T1000 (cell line): ENCODE measurements at places on chromosomes 5 and 9.

- DNase-seq = no peak
These were observed 10.7 kb downstream of the OR2V1 start for GRCh38 chr5:181120306-181120705.

GRCh38 chr5:145499483-145499882 lies 335.7 kb downstream of the PRELID2 start:
- DNase-seq = peak; percentile 8

- no peak for DNase-seq
These were observed 101.6 kb upstream of the MAP1B start for GRCh38 chr5:72005671-72006070.

DNA sequence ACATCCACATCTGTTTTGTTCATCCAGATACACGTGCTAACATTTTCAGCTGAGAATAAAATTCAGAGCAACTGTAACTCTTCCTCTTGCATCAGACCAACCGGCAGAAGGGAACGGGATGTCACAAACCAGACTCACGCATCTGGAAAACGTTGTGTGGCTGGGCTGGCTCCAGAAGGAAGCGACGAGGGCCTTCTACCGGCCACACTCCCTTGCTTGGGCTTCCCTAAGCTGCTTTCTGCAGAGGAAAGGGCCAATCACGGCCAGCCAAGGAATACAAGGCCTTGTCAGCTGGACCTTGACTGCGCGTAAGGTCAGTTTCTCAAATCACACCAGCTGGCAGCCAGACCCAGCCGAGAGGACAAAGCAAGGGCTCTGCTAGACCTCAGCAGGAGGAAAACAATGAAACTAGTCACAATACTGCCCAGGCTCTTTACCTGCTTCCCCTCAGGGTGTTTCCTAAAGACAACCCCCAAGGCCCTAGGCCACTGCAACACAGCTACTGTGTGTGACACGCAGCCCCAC lies 106.1 kb downstream of the THBS4 start:
- no peak for DNase-seq

- DNase-seq = no peak
These were observed 110.0 kb downstream of the TLE1 start for GRCh38 chr9:81579381-81579780.

GRCh38 chr5:84273517-84273883 lies 111.2 kb downstream of the EDIL3 start:
- no peak for DNase-seq

DNA sequence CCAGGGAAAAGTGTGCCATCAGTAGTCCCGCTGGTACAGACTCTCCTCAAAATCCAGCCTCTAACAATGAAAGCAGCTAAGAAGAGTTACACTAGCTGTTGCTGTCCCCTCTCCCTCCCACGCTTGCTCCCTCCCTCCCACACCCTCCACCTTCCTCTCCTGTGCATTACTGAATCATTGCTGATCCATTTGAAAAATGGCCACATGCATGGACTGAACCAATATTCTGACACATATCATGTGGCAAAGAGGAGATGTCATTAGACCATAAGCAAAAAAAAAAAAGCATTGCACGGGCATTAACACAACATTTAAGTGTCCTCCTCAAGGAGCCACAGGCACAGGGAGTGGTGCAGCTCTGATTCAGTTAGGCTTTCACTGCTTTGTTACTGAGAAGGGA lies 37.9 kb downstream of the LHFPL2 start:
- no peak for DNase-seq

- no peak for DNase-seq
These were observed 142.4 kb upstream of the C9orf72 start for GRCh38 chr9:27715651-27716050.

- no peak for DNase-seq
These were observed 1.0 kb upstream of the NIM1K start for GRCh38 chr5:43190755-43191603.

- no peak for DNase-seq
These were observed 4.8 kb upstream of the C5orf47 start for GRCh38 chr5:173984218-173984617.

GRCh38 chr9:90783964-90784363 lies 17.7 kb upstream of the SYK start:
- DNase-seq = no peak

- DNase-seq = peak; percentile 7
These were observed 12.6 kb upstream of the UGT3A2 start for GRCh38 chr5:36079200-36079781.

GRCh38 chr5:68170826-68171558 lies 44.6 kb upstream of the PIK3R1 start:
- no peak for DNase-seq

- DNase-seq = no peak
These were observed 13.2 kb downstream of the HNRNPH1 start for GRCh38 chr5:179610109-179610902.

DNA sequence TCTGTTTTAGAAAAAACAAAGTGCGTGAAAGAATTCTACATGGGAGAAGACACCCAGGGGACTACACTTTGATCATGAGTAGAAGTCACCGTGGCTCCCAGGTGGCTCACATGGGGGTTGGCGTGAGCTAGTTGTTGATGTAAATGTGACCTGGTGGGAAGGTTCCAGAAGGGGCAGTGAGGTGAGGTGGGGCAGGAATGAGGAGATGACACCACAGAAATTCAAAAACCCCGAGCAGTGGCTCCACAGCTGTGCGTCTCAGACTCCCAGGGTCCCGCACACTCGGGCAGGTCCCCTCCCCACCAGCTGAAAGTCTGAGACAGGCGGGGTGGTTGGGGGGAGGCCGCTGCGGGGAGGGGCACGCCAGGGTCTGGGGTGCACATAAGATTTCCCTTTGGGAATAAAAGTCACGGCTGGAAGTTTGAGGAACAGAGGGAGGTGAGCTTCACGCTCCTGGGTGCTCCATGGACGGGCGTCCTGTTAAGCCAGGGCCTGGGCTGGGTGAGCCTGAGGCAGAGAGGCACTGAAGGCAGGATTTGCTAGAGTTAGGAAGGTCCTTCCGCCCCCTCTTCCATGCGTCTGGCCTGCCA lies 29.9 kb downstream of the GLT6D1 start:
- no peak for DNase-seq

- DNase-seq = no peak
These were observed 1.5 kb upstream of the GLRA1 start for GRCh38 chr5:151926188-151926587.

GRCh38 chr5:164012371-164012770 lies 507.0 kb downstream of the MAT2B start:
- no peak for DNase-seq

DNA sequence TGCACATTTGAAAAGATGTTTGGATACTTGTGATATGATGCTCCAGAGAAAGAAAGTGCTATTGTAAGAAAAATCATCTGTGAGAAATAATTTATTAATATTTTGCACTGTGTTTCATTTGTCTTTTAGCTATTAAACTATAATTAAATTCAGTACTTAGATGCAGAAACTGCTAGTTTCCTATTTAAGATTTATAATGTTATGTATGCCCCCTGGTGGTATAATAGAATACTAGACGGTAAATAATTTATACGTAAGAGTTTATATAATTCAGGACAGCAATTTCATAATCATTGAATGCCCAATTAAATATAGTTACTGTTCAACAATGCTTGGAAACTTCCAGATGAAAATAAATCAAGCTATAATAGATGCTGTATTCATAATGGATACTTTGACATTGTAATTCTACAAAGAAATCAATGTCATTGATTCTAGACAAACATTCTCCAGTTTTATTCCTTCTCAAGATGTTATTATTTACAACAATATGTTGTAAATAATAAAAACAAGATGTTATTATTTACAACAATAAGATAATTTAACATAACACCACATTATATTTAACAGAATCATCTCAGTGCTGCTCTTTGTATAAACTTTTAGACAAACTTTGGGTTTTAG lies 101.0 kb downstream of the TMEM232 start:
- no peak for DNase-seq

- DNase-seq = no peak
These were observed 223.4 kb upstream of the PRR16 start for GRCh38 chr5:120240706-120241105.

DNA sequence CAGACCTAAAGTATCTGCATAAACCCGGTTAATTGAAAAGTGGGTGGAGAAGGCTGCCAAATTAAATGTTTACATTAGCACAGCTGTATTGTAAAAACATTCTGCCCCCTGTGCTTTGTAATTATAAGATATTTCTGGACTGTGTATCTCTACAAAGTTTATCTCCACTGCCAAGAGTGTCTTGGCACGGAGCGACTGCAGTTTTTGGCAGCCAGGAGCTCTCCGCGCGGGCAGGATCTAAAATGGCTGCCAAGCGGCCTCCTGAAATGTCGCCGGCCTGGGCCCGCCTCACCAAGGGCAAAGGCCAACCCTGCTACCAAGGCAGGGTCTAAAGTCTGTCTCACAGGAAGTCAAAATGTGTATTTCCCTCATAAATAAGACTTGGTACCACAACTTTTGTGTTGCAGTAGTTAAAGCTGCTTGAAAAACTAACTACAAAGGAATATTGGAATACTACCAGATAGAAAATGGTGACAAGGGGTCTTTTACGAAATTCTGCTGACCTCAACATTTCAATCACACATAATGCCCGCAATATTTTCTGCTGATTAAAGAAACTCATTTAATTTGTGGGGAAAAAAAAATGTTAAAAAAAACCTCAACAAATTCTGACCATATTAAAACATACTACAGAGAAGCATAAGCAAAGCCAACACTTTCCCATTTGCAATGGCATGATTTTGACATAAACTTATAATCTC lies 110.4 kb downstream of the NFIB start:
- no peak for DNase-seq

- DNase-seq = no peak
These were observed 25.0 kb upstream of the C5orf47 start for GRCh38 chr5:173963867-173964441.
